ENCODE measurements at places on chromosomes 5 and 9.

- no peak for DNase-seq
Observed at GRCh38 chr9:76302947-76303550, 91.2 kb downstream of the RFK start.

DNA sequence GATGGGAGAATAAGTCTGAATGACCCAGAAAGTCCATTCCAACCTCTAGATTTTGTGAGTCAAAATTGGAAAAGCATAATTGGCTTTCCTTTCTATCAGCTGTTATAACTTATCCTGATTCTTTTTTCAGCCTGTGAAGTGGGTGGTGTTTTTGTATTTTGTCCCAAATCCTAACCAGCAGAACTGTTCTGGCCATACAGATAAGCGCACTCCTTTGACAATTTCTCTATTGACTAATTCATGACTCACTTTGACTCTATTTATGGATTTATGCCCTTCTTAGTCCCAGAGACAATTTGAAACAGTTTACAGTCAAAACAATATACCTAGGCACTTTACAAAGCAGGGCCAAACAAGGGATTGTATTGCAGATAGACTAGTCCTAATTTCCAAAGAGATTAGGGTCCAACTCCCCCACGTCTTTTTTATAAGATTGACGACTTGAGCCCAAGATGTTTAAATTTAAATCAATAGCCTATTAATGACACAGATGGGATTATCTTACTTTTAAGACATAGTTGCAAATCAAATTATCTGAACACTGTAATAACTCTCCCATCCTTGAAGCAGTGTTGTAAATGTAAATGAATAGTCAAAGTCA is 301.7 kb upstream of the SEMA6A start:
- DNase-seq, result no peak

DNA sequence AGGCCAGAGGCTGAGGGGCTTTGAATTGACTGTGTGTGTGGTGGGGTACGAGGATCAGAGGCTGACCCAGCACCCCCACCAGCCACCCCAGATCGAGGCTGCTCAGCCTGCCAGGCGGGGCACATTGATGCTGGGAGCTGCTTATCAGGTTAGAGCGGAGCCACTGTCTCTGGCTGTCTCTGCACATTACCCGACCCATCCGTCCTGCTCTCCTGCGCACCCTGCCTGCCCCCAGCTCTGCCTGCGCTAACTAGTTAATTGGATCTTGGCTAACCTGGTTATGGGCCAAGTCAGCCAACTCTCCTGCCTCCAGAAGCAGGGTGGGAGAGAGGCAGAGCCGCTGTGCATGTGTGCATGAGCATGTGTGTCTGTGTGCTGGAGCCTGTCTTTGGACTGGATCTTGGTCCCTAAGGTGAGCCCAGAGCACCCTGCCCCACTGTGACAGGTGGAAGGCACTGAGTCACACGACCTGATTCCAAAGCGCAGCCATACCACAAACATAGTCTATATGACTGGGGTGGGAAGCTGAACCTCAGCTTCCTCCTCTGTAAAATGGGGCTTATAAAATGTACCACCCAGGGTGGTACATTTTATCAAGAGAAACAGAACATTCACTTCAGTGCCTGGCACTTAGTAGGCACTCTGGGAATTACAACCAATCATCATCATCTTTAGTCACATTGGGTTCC is 39.7 kb downstream of the PCDH1 start:
- DNase-seq, result no peak

GRCh38 chr5:125865166-125865815 is 557.9 kb upstream of the GRAMD2B start:
- no peak for DNase-seq

- no peak for DNase-seq
Observed at GRCh38 chr5:114060866-114061265, 301.0 kb upstream of the KCNN2 start.

All from activated CD8-positive, alpha-beta memory T cell treated with anti-CD3 and anti-CD28 coated beads for 4 hours (primary cell).